ENCODE measurements at places on chromosomes 12 and 14.

GRCh38 chr12:113347892-113348291 is 10.5 kb upstream of the PLBD2 start:
- no peak for DNase-seq

DNA sequence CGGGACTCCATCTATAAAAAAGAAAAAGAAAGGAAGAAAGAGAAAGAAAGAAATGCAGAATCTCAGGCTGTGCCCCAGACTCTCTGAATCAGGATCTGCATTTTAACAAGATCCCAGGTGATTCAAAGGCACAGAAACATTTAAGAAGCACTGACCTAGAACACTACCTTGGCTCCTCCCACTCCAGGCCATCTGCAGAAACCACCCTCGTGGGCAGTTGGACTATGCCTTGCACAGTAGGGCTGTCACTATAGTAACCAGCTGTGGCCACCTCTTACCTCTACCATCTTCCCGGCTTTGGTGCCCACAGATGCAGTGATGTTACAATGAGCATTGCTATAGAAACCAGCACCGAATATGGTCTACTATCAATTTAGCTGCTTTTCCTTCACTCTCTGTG is 110.9 kb upstream of the PWP1 start:
- DNase-seq, result no peak

DNA sequence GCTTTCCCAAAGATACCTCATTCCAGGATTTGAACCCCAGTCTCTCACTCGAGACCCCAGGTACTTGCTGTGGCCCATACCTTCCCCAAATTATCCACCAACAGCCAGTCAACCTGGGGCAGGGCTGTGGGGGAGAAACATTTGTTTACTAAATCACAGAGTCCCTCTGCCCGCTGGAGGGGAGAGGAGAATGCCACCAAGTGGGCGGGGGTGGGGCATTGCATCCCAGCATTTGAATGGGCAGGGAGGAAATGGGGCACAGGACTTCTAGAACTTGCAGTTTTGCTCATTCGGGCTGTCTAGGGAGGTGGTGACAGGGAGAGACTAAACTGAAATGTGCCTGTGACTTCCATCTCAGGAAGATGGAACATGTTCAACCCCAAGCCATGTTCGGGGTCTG is 10.9 kb upstream of the SERPINA9 start:
- DNase-seq, result no peak

DNA sequence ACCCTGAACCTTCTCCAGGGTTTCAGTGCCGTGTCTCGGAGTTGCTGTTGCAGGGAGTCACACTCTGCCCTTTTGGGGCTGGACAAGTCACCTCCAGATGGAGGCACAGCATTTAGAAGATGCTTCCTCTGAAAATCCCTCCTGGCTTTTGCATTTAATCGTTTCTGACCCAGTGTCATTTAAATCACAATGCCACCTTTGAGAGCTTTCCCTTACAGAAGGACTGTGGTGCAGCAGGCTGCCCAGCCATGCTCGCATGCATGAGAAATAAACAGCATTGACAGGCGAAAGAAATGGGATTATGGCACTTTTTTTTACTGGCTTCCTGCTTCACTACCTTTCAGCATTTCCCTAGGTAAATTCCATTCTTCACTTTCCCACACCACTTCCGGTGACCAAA is 113.4 kb upstream of the DYRK2 start:
- DNase-seq, result no peak

DNA sequence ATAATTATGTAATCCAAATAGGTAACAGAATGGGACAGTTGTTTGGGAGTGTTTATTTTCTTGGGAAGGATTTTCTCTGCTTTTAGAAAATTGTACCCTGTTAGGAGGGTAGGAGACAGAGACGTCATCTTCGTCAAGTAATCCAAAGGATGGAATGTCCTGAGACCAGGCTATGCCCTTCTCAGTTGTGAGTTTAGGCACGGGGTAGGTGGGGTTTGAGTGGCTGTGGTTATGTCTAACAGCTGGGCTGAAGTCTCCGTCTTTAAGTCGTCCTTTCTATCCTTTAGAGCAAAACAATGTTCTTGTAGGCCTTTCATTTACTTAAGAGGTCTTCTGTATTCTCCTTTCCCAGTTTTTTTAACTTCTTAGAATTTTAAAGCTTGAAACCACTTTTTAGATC is 5.7 kb downstream of the SOCS2 start:
- no peak for DNase-seq

GRCh38 chr14:65471038-65471878 is 58.7 kb downstream of the FUT8 start:
- no peak for DNase-seq

GRCh38 chr14:102499401-102500157 is 10.0 kb downstream of the ANKRD9 start:
- DNase-seq, result no peak

DNA sequence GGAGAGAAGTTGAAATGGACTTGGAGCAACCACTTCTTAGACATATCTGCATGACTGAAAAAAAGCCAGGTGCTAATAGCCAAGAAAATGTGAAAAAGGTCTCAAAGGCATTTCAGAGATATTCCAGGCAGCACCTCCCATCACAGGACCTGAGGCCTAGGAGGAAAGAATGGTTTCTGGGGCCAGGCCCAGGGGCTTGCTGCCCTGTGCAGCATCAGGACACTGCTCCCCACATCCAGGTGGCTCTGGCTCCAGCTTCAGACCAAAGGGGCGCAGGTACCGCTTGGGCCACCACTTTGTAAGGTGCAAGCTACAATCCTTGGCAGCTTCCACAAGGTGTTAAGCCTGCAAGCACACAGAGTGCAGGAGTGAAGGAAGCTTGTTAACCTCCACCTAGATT is 114.3 kb downstream of the PIK3C2G start:
- no peak for DNase-seq

DNA sequence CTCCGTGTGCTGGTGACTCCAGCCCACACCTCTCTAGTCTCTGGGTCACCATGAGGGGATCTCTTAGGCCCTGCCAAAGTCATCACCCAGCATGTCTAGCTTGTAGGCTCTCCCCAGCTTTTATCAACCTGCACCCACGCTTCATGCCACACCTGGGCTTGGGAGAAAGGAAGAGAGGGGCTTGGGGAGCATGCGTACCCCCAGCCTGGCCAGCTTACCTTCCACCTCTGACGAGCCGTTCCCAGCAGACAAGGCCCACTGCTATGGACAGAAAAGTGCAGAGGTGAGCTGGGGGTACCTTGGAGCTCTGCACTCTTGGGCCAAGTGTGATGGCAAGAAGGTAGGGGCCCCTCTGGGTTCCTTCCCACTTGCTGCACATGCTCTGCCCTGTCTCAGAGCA is 1.7 kb downstream of the PGF start:
- DNase-seq, result no peak

GRCh38 chr12:82514880-82515279 is 156.6 kb downstream of the METTL25 start:
- no peak for DNase-seq

- no peak for DNase-seq
Measured at GRCh38 chr12:119149270-119149669, 29.5 kb upstream of the HSPB8 start.

- DNase-seq, result no peak
Measured at GRCh38 chr14:65237941-65238340, 135.6 kb upstream of the MAX start.

GRCh38 chr12:59803735-59804134 is 207.9 kb downstream of the SLC16A7 start:
- no peak for DNase-seq

GRCh38 chr12:45381351-45381750 is 165.5 kb downstream of the ANO6 start:
- DNase-seq, result no peak

- no peak for DNase-seq
Measured at GRCh38 chr14:93122826-93123225, 7.1 kb upstream of the ITPK1 start.

DNA sequence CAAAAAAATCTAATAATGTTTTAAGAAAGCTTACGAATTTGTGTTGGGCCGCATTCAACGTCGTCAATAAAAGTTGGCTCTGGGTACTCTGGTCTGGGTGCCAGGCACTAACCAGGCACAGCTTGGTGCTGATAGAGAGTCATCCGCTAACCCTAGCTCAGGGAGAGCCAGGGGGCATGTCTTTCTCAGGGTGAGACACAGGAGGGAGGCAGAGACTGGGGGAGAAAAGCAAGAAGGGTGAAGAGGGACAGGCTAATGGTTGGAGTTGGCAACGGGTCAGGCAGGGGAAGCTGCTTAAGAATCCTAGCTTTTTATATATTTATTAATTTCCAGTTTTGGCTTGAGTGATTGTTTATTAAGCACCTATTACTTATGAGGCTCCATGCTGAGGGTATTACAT is 105.0 kb downstream of the CMKLR1 start:
- DNase-seq, result no peak

DNA sequence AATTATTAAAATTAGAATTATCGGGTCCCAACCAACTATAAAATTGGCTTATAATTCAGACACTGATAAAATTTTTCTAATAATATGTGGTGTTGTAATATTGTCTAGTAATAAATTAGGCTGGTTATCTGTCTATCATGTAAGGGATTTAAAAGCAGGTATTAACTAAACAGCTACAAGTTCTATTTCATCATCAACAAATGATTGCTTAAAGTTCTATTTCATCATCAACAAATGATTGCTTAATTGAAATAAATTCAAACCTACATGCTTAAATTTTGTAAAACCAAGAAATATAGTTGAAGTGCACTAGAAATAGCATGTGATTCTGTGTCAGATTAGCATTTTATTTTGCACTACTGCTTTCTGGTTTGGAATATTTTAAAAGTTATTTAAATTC is 34.1 kb downstream of the SLCO1A2 start:
- no peak for DNase-seq

DNA sequence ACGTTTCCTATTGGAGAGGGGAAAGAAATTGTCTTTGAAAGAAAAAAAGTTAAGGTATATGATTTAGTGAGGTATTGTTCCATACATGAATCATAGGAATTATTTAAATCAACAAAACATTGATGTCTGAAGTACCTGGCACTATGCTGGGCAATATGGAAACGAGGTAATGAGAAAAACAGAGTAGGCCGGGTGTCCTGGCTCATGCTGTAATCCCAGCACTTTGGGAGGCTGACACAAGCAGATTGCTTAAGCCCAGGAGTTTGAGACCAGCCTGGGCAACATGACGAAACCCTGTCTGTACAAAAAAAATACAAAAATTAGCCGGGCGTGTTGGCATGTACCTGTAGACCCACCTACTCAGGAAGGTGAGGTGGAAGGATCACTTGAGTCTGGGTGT is 45.9 kb downstream of the AEBP2 start:
- DNase-seq, result no peak

DNA sequence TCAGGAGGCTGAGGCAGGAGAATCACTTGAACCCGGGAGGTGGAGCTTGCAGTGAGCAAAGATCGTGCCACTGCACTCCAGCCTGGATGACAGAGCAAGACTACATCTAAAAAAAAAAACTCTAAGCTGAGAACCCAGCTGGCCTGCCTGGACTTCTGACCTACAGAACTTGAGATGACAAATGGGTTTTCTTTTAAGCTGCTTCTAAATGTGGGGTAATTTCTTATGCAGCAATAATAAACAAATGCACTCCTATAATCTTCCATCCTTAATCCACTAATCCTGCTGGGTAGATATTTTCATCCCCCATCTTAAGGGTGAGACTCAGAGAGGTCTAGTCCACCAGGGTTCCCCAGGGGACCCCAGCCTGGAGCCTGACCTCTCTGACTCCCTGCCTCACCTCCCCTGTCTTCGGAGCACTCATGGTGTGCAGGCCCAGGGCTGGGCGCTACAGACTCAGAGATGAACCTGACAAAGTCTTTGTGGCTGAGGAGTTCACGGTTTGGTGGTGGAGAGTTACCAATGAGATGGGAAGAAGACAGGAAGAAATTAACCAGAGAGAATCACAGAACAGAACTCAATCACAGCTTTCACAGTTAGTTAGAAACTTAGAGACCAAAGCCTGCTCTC is 39.7 kb upstream of the BDKRB2 start:
- no peak for DNase-seq

DNA sequence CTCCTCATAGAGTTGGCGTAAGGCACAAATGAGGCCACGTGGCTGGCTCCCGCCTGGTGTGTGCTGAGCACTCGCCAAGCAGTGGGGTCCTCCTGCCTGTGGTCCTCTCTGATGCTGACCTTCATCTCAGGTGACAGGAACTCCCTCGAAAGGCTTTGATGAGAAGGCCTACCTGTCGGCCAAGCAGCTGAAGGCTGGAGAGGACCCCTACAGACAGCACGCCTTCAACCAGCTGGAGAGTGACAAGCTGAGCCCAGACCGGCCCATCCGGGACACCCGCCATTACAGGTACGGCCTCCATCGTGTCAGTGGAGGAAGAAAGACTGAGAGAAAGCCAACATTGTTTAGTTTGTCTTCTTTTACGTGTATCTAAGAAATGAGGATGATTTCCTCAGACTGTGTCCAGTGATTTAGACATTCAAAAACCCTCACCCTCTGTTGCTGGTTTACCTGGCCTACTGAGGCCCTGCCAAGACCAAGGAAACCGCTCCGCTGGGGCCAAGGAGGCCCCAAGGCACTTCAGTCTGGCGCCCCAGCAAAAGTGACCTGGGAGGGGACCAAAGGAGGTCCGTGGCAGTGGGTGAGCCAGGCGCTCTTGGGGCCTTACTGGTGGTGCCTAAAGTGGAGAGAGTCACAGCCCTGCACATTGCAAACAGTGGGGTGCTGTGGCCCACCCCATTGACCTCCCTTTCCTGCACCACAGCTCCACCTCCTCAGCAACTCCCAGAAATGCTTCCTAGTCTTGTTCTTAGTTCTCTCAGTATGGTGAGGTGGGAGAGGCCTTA is 60.8 kb downstream of the GALNT16 start:
- DNase-seq, result no peak

GRCh38 chr14:49928015-49928414 is 35.1 kb downstream of the ARF6 start:
- DNase-seq, result no peak

DNA sequence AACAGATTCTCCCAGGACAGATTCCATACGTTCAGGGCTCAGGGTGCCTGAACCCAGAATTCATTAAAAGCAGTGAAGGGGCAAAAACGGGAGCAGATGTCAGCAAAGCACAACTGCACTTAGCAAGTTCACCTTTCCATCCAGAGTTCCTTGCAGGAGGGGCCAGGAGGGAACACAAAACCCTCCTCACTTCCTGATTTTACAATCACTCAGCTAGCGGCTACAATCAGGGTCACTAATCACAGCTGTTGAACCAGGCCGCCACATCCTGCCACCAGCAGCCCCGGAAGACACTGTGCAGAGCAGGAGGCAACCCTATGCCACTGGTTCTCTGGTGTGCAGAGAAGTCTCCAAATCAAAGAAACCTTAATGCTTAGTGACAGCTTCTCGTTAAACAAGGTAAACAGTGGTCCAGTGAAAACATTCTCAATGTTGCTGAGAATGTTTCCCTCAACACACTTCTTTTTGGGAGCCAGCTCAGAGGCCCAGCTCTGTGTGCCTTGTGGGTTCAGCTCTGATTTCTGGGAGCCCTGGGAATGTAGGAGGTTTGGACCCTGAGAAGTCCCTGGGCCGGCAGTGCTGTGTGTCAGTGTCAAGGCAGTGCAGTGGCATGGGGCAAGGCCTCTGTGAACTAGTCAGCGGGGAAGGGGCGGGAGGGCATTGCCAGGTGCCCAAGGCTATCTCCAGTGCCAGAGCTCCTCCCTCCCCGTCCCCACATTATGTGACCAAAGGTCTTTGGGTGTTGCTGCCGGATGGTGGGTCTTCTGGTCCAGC is 54.5 kb downstream of the VCPKMT start:
- no peak for DNase-seq
